Stimulated activated naive CD8-positive, alpha-beta T cell treated with anti-CD3 and anti-CD28 coated beads, Interleukin-15, Interleukin-2, amounts not matched to agents 100 U/mL and 50 U/mL, for 24 hours (primary cell): ENCODE measurements at places on chromosomes 5 and 9.

DNA sequence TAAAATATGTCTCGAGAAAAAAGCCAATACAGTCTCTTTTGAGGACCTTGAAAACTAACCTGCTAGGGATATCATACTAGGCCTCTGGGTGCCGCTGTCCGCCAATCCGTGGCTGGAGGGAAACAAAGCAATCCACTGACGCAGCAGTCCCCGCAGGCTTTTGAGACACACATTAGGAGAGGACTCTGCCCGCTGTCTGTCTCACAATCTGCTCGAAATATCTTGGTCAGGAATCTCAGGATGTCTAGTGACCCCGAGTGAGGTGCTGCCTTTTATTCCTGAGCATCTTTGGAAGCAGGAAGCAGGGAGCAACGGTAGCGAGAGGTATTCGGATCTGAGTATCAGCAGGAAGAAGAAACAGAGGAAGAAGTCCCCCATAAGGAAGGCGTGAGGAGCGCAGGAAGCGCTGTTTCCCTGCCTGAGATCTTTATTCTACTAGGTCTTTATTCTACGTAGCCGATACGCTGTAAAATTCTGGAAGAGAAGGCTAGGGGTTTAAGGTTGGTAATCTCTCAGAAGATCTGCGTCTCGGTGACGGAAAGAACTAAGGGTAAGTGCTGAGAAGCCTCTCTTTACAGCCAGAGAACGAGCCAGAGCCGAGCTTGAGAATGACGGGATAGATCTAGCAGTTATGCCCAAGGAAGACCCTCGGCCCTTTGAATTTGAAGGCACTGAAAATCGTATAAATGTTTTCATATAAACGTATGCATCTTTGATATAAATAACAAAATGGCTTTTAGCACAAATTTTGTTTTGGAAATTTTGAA is 4.0 kb upstream of the PCDHGA1 start:
- DNase-seq: peak; percentile 58

- DNase-seq: no peak
Measured at GRCh38 chr5:118882666-118883065, 105.7 kb downstream of the DTWD2 start.

- no peak for DNase-seq
Measured at GRCh38 chr9:125262294-125262991, 817 bp downstream of the GAPVD1 start.

DNA sequence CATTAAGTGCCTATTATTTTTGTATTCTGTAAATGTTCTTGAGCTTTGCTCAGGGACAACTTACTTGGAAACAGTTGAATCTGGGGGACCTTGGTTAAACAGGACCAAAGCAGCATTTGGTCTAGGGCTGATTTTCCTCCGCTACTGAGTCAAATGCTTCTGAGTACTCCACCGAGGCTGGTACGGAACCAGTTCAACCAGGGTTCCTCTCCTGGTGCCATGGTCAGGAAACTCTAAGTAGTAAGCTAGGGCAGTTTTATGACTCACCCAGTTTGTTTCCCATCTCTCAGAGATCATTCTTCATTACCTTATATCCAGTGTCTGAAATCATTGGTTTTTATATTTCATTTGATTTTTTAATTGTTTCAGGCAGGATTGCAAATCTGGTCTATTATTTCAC is 111.9 kb upstream of the TNFAIP8 start:
- no peak for DNase-seq

GRCh38 chr5:58759745-58760144 is 176.9 kb downstream of the RAB3C start:
- no peak for DNase-seq

GRCh38 chr9:31347082-31347617 is 1037.3 kb upstream of the ACO1 start:
- no peak for DNase-seq

- no peak for DNase-seq
Measured at GRCh38 chr9:5834214-5834613, 1.3 kb upstream of the ERMP1 start.

- no peak for DNase-seq
Measured at GRCh38 chr9:134955801-134956200, 38.1 kb upstream of the FCN1 start.

- no peak for DNase-seq
Measured at GRCh38 chr5:175328176-175328575, 115.8 kb downstream of the DRD1 start.

DNA sequence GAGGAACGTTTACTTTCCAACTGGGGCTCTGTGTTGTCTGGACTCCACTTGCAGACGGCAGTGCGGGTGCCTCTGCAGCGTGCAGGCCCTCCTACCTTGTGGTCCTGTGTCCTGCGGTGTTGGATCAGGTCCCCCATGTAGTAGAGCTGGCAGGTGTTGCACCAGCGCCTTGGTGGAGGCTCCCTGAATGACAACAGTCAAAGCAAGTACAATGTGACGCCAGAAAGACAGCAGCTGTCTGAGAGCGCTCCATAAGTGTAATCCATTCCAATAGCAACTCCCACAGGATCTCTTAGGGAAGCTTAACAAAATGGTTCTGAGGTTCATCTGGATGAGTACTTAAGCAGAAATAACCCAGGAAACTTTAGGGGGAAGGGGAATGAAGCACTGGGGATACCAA is 9.9 kb downstream of the BBLN start:
- no peak for DNase-seq

- no peak for DNase-seq
Measured at GRCh38 chr9:15333376-15333881, 26.4 kb upstream of the TTC39B start.

- DNase-seq: no peak
Measured at GRCh38 chr9:3444016-3444415, 81.8 kb downstream of the RFX3 start.

- DNase-seq: no peak
Measured at GRCh38 chr9:132947756-132948155, 3.3 kb upstream of the TSC1 start.

- DNase-seq: no peak
Measured at GRCh38 chr5:32100230-32100629, 73.9 kb downstream of the GOLPH3 start.

DNA sequence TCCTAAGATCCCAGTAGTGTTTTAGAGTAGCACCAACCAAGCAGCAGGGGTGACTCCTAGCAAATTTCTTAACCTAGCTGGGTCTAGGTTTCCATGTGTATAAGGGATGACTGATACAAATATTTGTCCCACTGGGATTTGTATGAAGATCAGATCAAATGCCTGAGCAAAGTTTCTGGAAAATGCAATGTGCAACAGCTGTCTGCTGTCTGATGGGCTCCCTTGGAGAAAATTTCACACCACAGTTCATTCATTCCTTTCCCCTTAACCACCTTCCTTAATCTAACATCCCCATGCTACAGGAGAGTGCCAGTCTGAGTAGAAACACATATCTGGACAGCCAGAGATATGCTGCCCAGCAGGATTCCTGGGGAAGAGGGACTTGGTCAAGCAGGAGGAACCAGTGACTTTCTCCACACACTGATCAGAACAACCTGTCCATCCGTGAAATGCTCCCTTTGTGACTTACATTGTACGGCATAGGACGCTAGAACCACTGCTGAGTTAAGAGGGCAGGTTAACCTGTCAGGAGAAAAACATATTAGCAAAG is 53.3 kb downstream of the PTPN3 start:
- DNase-seq: no peak

DNA sequence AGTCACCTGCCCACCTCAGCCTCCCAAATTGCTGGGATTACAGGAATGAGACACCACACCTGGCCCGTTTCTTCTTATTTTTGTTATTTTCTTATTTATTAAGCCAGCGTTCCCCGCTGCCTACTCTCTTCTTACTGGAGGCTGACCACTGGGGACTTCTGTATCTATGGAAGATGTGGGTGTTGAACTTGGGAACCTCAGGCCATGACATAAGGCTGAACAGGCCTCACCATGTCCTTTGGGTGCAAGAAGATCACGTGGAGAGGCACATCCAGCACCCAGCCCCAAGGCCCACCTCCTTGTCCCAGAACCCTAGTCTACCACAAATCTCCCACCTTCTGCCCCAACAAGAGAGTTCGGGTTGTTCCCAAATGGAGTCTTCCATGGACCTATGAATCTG is 59.4 kb upstream of the NEK6 start:
- no peak for DNase-seq

GRCh38 chr9:88196142-88196790 is 58.0 kb upstream of the SPATA31C2 start:
- no peak for DNase-seq

GRCh38 chr5:103275851-103276250 is 17.3 kb downstream of the MACIR start:
- DNase-seq: no peak

- DNase-seq: no peak
Measured at GRCh38 chr5:111548992-111549649, 36.8 kb upstream of the STARD4 start.

DNA sequence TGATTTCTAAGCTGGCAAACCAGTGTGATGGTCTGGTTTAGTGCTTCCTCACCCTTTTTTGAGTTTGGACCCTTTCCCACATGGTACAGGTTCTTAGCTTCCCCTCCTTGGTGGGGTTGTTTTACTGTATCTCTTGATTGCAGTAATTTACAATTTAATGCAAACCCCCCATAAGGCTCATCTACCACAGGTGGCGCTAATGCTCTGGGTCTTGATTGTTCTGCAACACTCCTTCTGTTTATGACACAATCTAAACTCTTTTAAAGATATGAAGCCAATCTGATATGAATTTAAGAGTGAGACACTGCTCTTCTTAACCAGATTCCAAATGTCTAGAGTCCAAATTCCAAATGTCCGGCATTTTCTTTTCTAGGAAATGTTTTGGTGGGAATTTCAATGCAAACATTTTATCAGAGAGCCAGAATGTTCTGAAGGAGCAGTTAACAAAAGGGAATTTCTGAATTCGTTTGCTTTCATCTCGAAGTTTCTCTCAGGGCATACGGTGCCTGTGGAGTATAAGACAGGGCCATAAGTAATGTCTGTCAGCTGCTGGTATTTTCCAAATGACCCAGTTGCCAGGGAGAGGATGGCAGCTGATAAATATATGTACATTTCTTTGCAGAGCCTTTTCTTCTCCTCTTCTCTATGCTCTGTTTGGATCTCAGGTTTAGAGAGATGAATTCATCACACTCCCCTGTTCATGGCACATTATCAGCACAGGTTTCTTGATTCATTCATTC is 246.8 kb downstream of the ARHGAP26 start:
- DNase-seq: peak; percentile 68

GRCh38 chr5:173963182-173963838 is 25.7 kb upstream of the C5orf47 start:
- DNase-seq: no peak

GRCh38 chr5:30000231-30000630 is 1193.3 kb upstream of the CDH6 start:
- DNase-seq: no peak

DNA sequence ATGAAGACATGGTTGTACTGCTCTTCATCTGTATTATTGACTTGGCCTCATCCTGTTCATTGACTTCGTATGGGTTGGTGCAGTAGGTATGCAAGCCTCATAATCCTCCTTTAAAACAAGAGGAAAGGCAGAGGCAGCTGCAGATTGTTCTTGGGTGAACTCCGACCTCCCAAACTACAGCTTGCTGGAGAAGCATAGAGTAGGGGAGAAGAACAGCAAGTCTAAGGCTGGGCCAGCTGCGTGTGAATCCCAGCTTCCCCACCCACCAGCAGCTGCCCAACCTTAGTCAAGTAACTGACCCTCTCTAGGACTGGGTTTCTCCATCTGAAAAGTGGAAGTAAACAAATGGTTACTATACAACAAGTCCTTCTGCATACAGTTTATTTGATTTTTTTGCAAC is 114.5 kb upstream of the WWC1 start:
- DNase-seq: no peak

DNA sequence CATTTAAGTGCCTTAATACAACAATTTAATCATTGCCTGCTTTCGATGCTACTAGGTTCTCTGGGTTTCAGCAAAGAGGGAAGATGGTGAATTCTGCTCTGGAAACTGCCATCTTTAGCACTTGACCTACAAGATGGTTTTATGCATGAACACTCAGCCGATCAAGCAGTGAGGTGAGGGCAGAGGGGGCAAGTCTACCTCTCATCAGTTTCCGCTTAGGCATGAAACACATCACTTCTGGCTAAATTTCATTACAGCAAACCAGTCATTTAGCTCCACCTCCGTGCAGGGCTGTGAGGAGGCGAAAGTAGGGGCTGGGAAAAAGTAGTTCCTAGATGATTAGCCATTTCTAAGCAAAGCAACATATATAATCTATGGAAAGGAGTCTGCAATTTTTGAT is 1018.0 kb downstream of the CDH18 start:
- DNase-seq: no peak

GRCh38 chr5:81239613-81240012 is 6.5 kb downstream of the CKMT2 start:
- no peak for DNase-seq

DNA sequence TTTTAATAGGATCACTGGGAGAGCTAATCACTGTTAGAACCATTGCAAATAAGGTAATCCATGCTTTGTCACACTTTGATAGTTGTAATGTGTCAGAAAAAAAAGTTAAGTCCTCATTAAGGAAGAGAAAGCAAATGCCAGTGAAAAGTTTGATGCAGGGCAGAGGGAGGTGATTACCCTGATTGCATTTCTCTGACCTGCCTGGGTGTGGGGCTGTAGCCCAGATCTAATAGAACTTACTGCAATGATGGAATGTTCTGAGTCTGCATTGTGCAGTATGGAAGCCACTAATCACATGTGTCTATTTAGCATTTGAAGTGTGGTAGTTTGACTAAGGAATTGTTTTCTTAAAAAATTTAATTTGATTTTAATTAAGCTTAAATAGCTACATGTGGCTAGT is 202.7 kb downstream of the ATP10B start:
- no peak for DNase-seq

DNA sequence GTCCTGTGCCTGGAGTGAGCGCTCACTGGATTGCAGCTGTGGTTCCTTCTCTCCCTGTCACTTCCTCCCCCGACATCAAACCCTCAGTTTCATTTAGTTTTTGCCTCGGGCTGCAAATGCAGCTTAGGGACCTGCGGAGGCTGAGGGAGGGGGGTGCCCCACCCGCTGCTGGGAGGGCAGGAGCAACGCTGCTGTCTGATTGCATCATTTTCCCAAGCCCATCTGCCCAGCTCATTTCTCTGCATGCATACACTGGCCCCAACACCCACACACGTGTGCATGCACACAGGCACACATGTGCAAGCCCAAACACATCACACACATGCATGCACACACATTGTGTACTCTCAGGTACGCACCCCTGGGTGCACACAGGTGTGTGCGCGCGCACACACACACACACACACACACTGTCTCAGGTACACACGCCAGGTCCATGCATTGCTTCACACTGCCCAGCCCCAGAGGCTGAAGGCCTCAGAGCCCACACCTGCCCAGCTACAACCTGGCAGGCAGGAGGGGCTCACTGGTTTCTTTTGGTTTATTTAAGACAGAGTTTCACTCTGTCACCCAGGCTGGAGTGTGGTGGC is 3.4 kb downstream of the ASS1 start:
- DNase-seq: no peak

GRCh38 chr5:71751422-71751821 is 32.3 kb downstream of the CARTPT start:
- no peak for DNase-seq

GRCh38 chr5:107565791-107566767 is 104.7 kb downstream of the EFNA5 start:
- DNase-seq: no peak
